ENCODE measurements at places on chromosomes 2 and 18. TPM values are rescaled to one million over a fixed set of nuclear protein-coding genes. Genes with fewer than 3 reads are reported as not detected.

Gene CDCA7
- 2.0 TPM for total RNA-seq

Gene PARD3B
- 1.3 TPM for total RNA-seq

Gene SERPINB2
- total RNA-seq = 1.2 TPM

Gene PDE6D
- total RNA-seq = 30.5 TPM

Gene SKOR2
- total RNA-seq = not detected

Gene DPY30
- total RNA-seq = 51.3 TPM

Gene PLGLB2
- total RNA-seq = 3.3 TPM

Gene CYBRD1
- 1.1 TPM for total RNA-seq

Gene RNU2-63P
- total RNA-seq = 4.3 TPM

Gene MPP4
- total RNA-seq = not detected

Gene SNORC
- 1.5 TPM for total RNA-seq

Gene BCL2
- 42.7 TPM for total RNA-seq

Gene CDKL4
- 0.38 TPM for total RNA-seq

Gene PLEK
- 9.1 TPM for total RNA-seq

Gene TEKT4
- not detected for total RNA-seq

Gene ANKRD62
- not detected for total RNA-seq

Gene CDH19
- total RNA-seq = not detected

Gene SP140
- 70.8 TPM for total RNA-seq

Gene PDIA6
- 84.7 TPM for total RNA-seq

Gene RFTN2
- not detected for total RNA-seq

Gene RESP18
- not detected for total RNA-seq

Gene ADAM23
- total RNA-seq = 31.3 TPM

Gene CROCC2
- total RNA-seq = not detected

Gene SUMO1
- 53.2 TPM for total RNA-seq

Gene ATOH8
- not detected for total RNA-seq

Gene NLRC4
- 0.20 TPM for total RNA-seq

Gene MBP
- 187 TPM for total RNA-seq

Gene CXCR1
- total RNA-seq = not detected
